ENCODE measurements at places on chromosomes 11 and 22.

DNA sequence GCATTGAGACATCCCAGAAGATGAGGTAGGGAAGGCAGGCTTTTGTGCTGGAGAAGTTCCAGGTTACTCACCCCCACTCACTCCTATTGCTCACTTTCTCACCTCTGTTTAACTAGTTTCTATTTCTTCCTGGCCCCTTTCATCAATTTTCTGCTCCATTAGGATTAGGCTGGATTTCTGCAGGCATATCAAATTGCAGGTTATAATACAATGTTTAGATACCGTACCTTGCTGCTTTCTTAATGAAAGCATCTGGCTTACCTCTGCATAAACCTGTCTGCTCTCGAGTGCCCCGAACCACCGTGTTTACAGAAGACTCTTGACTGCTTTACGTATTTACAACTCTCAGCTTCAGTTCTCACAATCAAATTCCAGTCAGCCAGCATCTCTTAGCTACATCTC, 173.7 kb downstream of the ADAMTS15 start:
- no peak for DNase-seq

GRCh38 chr11:110962921-110963320, 250.7 kb upstream of the ARHGAP20 start:
- DNase-seq = no peak

DNA sequence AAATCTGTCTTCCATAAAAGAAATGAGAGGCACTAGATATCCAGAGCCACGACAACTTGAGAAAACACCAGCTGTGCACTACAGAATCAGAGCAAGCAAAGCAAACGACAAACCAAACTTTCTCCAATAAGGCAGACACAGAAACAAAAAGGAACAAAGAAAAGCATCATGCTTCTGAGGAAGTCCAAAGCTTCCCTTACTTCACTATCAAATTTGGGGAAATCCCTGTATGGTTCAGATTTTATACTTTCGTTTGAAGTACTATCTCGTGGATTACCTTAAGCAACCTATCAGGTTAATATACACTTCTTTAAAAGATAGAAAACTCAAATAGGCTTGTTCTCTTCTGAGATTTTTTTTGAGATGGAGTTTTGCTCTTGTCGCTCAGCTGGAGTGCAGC, 27.7 kb downstream of the ALG9 start:
- no peak for DNase-seq

GRCh38 chr22:31750365-31751284, 693 bp upstream of the PRR14L start:
- no peak for DNase-seq

GRCh38 chr11:124672536-124673215, 863 bp downstream of the SIAE start:
- DNase-seq = no peak

- no peak for DNase-seq
These were observed 6.9 kb upstream of the B3GNT6 start for GRCh38 chr11:77027275-77027674.

GRCh38 chr22:35882211-35883030, 146.2 kb downstream of the RBFOX2 start:
- no peak for DNase-seq

DNA sequence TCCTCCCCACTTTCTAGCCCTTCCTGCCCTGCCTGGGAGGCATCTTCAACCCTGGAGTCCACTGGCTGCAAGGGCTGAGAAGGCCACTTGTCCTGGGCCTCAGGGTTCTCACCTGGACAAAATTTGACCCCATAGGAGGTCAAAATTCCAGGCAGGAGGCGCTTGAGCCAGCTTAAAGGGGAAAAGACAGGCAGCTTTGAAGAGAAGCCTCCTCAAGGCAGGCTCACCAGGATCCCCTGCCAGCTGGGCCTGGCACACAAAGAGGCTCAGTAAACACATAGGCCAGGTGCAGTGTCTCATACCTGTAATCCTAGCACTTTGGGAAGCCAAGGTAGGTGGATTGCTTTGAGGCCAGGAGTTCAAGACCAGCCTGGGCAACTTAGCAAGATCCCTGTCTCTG, 53.0 kb upstream of the MPEG1 start:
- DNase-seq = no peak

- no peak for DNase-seq
These were observed 16.9 kb downstream of the MS4A6A start for GRCh38 chr11:60165951-60166350.

DNA sequence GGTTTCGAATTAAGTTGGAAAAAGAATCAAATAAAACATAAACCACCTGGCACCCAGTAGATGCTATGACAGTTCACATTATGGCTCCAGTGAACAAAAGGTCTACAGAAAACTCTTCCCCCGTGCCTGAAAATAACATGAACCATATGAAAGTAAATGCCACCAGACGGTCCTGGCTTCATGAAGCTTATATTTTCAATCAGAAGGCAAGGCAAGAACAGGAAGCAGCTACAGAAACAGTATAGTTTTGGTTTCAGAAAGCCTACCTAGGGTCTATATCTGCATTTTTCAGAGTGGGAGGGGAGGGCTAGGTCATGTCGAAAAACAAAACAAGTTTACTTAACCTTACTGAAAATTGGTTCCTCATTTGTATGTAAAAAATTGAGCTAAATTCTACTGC, 9.8 kb downstream of the RAB30 start:
- DNase-seq = no peak
